NCI-H2107 (cell line): ENCODE measurements at places on chromosomes 7 and 10.

- DNase-seq: no peak
Measured at GRCh38 chr10:48466611-48467240, 138.1 kb downstream of the ARHGAP22 start.

GRCh38 chr7:84324136-84324630 lies 129.6 kb upstream of the SEMA3A start:
- DNase-seq: no peak

DNA sequence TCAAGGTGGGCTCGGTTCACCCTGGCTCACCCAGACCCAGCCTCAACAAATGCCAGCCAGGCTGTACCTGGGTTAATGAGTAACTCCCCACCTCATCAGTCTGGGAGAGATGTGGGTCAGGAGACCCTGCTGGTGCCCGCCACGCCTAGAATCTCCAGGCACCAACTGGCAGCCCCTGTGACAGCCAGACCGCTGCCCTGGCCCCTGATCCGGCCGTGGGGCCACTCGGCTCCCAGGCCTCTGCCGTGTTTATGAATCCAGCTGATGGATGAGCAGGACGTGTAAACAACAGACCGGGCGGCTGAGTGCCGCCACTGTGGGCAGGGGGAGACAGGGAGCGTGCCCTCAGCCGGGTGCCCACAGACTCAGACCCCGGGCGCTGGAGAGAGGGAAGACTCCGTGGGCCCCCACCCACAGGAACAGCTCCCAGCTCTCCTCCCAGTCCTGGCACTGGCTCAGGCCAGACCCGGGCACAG lies 34.0 kb upstream of the PDGFA start:
- no peak for DNase-seq

- peak; percentile 41 for DNase-seq
Measured at GRCh38 chr7:75966190-75966961, 28.0 kb downstream of the TMEM120A start.

GRCh38 chr7:132240821-132241422 lies 335.3 kb downstream of the PLXNA4 start:
- no peak for DNase-seq

DNA sequence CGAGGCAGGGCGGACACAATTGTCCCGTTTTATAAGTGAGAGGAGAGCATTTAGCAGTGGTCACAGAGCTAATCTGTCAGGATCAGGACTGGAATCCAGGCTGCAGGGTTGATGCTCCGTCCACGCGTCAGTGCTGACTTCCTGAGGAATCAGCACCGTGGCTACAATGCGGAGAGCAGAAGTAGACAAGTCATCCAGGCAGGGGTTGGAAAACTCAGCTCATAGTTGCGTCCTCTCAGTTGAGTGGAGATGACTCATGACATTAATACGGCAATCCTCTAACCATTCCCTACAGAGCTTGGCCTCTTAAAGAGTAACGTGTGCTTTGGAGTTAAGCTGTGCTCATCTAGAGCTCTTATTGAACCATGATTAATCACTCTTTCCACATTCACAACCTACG lies 17.1 kb upstream of the HTR5A start:
- no peak for DNase-seq

- DNase-seq: no peak
Measured at GRCh38 chr10:44860811-44861736, 50.1 kb upstream of the TMEM72 start.

DNA sequence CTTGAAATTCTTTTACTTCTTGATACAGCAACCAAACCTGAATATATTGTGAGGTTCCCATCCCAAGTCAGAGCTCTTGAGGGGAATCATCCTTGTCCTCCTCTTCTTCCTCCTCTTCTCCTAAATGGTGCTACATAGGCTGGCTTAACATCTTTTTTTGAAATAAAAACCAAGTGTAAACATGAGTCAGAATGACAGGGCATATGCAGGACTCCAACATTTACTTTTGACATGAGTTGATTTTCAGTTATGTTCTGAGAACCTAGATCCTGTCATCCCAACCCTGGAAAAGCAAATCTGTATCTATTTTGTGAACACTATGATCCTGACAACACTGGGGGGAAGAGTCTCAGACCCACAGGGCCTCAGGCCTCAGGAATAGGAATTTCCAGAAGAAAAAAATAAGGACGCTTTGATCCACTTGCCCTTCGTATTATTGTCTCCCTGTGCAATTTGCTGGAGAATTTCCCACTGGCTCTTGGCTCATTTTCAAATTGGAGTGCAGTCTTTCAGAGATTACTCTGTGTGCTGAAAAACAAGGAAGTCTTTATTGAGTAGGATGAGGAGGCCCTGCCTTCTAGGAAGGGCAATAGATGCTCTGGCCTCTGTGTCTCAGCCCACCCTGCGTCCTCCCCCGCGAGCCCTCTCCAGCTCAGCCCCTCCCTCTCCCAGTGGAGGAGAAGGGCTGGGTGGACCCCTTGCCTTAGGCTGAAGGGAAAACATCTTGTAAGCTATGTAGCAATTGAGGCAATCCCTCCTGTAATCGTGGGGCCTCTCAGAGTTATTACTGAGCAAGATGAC lies 121.6 kb downstream of the CREB5 start:
- no peak for DNase-seq

DNA sequence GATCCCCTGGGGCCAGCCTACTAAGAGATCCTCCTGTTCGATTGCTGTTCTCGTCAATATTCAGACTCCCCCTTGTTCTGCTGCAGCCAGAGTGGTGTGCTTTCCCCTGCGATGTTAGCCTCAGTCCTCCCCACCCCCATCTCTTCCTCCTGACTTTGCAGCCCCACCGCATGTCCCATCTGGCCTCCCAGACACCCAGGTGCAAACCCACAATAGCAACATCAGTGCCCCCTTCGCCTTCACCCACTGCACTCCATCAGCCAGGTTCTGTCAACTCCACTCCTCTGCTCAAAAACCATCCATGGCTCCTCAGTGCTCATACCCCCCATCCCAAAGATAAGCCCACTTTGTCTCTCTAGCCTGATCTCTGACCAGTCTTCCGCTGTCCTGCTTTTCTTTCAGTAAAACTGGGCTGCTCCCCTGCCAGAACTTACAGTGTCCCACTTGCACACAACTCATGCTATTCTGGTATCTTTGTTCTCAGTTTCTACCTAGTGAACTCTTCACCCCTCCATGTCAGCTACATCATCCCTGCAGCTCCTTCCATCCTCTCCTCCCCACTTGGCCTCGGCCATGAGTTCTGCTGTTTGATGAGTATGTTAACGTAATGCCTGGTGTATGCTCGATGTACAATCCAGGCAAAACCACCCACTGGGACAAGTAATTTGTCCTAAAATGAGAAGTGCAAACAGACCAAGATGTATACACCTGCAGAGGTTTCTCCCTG lies 26.6 kb downstream of the COL13A1 start:
- DNase-seq: peak; percentile 9

- DNase-seq: no peak
Measured at GRCh38 chr10:12394241-12395033, 45.1 kb downstream of the CAMK1D start.

- no peak for DNase-seq
Measured at GRCh38 chr10:77943121-77943901, 16.8 kb upstream of the DLG5 start.

GRCh38 chr10:58782876-58783851 lies 270.5 kb downstream of the BICC1 start:
- DNase-seq: no peak

GRCh38 chr7:24378871-24379616 lies 95.1 kb downstream of the NPY start:
- no peak for DNase-seq

- DNase-seq: no peak
Measured at GRCh38 chr10:111705021-111705420, 478.5 kb downstream of the GPAM start.

DNA sequence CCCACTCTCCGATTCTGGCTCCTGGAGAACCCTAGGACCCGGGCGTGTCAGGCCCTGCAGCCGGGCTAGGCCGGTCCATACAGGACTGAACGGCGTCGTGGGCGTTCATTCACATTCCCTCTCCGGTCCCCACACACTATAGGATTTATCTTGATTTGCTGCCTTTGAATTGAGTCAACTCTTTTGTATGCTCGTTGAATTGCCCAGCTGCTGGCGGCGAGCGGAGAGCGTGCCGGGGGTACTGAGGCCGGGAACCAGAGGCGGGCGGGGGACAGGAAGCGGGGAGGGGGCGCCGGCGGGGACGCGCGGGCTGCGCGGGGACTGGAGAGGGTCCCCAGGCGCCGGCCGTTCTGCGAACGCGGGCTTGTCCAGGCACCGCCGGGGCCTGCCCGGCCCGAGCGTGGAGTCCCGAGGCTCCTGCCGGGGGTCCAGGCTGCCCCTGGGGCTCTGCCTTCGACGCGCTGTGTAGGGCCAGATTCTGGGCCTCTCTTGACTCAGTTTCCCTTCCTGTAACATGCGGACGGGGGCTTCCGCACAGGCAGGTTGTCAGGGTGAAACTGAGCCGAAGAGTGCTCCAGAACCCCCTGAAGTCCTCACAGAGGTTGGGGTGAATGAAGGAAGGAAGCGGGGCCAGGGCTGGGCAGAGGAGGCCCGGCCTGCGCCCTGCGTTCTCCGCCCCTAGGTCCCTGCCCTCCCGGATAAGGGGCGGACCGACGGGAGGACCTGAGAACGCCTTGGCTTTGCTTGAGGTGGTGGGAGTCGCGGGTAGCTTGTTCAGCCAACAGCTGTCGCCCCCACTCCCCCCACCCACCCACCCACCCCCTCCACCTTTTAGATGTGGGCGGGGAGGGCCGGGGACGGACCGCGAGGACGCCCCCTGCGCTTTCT lies 769 bp upstream of the ELFN1 start:
- DNase-seq: no peak

DNA sequence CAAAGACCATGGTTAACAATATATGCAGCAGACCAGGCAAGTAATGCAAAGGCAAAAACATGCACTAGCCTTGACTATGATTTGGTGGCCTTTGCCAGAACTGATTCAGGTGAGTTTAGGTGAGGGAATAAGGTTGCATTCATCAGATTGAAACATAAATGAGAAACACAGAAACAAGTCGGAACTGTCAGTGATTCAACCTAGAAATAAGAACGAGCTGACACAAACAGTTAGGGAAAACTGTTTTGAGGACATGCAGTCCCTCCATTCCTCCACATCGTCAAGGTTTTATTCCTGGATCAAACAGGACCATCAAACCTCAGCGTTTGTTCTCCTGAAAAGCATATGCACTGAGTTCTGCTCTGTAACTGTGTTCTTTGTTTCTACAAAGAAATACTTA lies 1.8 kb downstream of the ZNF248 start:
- DNase-seq: no peak

DNA sequence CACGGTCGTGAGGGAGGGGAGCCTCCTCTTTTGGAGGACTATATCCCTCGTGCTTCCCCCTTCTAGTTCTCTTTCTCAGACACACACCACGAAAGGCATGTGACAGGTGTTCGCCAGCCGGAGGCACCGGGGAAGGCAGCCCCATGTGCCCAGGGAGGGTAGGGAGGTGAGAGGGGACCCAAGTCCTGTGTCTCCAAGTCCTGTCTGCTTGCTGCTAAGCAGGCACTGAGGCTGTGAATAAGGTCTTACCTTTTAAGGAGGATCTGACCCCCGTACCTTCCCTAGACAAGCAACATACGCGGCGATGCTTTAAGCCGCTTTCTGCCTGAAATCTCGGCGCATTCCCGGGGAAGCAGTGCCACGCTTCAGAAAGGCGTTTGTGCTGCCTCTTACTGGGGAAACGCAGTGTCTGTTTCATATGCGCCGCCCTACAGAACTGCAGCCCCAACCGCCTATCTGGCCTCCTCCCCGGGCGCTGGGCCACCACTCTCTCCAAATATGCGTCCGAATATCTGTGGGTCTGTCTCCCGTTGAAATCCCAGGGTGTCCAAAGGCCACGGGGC lies 770 bp downstream of the PLXNA4 start:
- no peak for DNase-seq

- no peak for DNase-seq
Measured at GRCh38 chr10:3163879-3164278, 8.7 kb downstream of the PITRM1 start.

- no peak for DNase-seq
Measured at GRCh38 chr10:43692051-43692825, 43.6 kb upstream of the ZNF32 start.
